HuH-7.5 (cell line): ENCODE measurements at places on chromosomes 16 and 17.

DNA sequence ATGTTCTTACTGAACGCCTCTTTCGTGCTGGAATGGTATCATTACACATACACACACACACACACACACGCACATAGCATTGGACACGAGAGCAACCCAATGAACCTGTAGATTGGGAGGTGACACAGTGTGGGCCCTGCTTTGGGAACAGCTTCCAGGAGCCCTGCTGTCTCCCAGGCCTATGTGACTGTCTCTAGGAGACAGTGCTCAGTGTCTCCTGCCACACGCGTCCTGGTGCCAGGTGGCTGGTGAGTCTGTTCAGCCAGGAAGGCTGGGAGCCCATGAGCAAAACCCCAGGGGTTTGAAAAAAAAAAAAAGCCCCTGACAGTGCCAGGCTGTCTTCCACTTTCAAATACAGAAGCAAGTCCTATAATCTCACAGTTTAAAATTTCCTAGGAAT lies 2.4 kb upstream of the SPOP start:
- no peak for DNase-seq

DNA sequence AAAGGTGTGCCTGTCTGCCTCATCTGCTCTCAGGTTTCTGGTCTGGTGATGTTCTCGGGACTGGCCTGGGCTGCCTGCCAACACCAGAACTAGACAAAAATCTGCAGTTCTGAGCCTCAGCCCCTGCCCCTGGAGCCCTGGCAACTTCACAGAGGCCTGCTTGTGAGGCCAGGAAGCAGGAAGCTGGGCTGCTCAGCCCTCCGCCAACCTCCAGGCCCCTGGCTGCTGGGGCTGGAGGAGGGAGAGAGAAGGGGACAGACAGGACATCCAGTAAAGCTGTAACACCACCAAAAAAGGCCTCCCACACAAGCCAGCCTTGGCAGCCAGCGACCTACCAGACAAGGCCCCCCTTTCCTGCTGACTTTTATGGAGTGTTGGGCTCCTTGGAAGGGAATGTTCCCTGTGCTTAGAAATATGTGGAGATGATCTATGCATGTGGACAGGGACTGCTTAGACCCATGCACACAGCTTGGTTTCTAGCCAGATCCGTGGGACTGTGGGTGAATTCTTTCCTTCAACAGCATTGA lies 157.6 kb downstream of the XYLT1 start:
- no peak for DNase-seq

DNA sequence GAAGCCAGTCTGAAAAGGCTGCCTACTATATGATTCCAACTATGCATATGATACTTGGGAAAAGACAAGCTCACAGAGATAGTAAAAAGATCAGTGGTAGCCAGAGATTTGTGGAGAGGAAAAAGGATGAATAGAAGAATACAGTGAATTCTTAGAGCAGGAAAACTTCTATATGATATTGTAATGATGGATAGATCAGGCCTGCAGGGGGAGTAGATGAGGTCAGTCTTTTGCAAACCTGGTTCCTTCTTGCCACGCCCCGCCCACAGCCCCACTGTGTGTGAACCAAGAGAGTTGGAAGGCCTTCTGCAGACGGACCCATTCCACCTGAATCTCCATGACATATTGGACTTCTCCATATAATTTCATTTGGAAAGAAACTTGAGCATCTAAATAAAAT lies 761 bp upstream of the CCL8 start:
- no peak for DNase-seq

- DNase-seq: no peak
Measured at GRCh38 chr16:55120408-55120807, 189.7 kb downstream of the IRX5 start.

DNA sequence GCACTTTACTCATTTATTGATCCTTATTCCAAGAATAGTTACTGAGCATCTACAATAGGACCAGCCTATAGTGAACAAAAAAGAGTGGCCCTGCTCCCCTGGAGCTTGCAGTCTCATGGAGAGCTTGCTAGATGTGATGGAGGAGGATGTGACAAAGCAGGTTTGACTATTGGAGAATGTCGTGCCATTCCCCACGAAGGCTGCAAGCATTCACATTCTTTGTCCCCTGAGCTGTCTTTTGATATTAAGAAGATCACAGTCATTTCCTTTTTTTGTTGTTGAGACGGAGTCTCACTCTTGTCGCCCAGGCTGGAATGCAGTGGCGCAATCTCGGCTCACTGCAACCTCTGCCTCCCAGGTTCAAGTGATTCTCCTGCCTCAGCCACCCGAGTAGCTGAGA lies 115.0 kb upstream of the ADAMTS18 start:
- no peak for DNase-seq

GRCh38 chr17:67364847-67365737 lies 1.3 kb downstream of the PSMD12 start:
- DNase-seq: no peak

DNA sequence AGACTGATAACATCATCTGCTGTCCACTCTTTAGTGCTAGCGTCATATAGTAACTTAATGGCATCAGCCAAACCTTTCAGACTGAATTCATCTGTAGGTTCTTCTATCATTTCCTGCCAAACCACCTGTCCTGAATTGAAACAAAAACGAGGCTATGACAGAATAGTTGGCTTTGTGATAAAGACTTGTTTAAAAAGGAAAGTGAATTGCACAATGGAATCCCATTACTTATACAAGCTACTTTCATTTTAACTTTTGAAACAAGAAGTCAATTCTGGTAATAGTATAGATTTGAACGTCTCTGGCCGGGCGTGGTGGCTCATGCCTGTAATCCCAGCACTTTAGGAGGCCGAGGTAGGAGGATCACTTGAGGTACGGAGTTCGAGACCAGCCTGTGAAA lies 18.2 kb downstream of the LASP1NB start:
- DNase-seq: no peak

GRCh38 chr17:66778531-66779236 lies 56.2 kb upstream of the CACNG5 start:
- no peak for DNase-seq

GRCh38 chr16:55480228-55480655 lies 1.2 kb downstream of the MMP2 start:
- no peak for DNase-seq

GRCh38 chr17:47914306-47914948 lies 18.4 kb downstream of the SP2 start:
- no peak for DNase-seq

GRCh38 chr17:47802341-47803022 lies 19.1 kb downstream of the OSBPL7 start:
- peak; percentile 83 for DNase-seq

GRCh38 chr17:81011951-81012350 lies 20.3 kb downstream of the CHMP6 start:
- DNase-seq: no peak

DNA sequence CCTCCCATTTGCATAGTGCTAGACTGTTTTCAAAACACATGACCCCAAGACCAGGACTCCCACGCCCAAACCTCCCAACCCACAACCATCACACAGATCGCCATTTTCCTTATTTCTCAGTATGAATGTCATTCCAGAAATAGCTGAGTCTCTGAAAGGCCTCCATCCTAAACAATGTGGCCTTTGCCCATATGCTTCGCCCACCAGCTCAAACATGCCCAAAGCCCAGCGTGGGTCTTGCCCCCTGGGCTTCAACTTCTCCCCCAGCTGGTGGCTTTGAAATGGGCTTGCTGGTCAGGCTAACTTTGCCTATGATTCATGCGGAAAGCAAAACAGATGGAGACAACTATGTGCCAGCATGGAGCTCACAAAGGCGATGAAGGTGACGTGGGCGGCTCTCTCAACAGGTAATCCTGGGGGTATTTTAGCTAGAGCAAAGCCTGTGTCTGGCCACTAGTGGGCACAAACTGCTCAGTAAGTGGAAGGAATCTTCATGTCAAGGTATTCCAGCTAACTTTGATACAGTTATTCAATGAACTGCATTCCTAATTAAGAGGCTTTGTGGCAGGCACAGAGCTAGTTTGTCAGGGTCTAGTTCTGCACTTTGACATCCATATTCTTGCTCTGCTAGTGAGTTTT lies 17.1 kb downstream of the PMP22 start:
- DNase-seq: no peak

GRCh38 chr17:37543637-37544052 lies 54.0 kb downstream of the DUSP14 start:
- no peak for DNase-seq

DNA sequence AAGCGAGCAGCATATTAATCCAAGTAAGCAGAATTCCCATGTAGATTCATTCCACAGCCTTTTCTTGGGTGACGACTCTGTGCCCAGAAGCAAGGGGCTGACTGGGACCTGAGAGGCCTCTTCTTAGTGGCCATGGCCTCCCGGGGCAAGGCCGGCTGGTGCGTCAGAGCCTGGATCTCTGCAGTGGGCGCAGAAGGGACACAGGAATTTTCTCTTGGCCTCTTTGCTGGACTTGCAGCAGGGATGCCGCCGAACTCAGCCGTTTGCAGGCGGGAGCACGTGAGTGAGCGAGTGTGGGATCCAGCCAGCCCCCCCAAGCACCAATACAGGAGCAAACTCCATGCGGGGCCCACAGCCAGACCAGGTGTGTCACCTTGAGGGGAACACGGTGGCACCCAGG lies 151.8 kb downstream of the RPTOR start:
- DNase-seq: no peak

- no peak for DNase-seq
Measured at GRCh38 chr17:80783971-80784370, 207.7 kb upstream of the CHMP6 start.

- DNase-seq: no peak
Measured at GRCh38 chr16:53960954-53961616, 257.1 kb downstream of the FTO start.

DNA sequence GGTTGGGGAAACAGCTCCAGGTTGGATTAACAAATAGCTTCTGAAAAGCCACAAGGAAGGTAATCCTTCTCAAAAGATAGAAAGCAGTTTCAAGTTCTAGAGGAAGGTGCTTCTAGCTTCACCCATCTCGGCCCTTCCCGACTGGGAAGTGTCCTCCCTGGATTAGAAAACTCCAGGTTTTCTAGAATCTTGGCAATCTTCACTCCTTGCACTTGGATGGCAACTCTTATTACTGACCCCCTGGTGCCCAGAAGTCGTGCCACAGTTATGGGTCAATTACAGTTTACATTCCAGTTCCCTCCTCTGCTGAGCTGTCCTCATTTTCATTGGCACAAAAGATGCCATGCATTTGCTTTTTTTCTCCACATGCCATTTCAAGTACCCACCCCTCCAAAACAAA lies 65.6 kb downstream of the SMG6 start:
- DNase-seq: no peak

GRCh38 chr17:18105027-18105426 lies 3.5 kb upstream of the MYO15A start:
- no peak for DNase-seq

DNA sequence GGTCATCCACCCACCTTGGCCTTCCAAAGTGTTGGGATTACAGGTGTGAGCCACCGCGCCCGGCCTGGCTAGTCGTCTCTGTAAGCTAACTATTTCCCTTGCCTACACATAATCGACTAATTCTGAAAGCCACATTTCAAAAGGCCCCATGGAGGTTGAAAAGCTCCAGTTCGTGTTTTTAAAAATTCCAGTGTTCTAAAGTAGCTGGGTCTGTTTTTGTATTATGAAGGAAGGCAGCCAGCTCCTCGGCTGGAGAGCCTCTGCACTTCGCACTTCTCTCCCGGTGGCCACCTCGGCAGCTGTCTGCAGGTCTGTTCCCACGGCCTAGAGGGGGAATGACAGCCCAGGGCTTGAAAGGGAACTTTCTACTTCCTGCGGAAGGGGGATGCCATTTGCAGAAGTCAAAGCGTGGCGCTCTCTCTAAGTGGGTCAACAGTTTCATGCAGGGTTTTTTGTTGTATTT lies 16.9 kb downstream of the HASPIN start:
- no peak for DNase-seq

DNA sequence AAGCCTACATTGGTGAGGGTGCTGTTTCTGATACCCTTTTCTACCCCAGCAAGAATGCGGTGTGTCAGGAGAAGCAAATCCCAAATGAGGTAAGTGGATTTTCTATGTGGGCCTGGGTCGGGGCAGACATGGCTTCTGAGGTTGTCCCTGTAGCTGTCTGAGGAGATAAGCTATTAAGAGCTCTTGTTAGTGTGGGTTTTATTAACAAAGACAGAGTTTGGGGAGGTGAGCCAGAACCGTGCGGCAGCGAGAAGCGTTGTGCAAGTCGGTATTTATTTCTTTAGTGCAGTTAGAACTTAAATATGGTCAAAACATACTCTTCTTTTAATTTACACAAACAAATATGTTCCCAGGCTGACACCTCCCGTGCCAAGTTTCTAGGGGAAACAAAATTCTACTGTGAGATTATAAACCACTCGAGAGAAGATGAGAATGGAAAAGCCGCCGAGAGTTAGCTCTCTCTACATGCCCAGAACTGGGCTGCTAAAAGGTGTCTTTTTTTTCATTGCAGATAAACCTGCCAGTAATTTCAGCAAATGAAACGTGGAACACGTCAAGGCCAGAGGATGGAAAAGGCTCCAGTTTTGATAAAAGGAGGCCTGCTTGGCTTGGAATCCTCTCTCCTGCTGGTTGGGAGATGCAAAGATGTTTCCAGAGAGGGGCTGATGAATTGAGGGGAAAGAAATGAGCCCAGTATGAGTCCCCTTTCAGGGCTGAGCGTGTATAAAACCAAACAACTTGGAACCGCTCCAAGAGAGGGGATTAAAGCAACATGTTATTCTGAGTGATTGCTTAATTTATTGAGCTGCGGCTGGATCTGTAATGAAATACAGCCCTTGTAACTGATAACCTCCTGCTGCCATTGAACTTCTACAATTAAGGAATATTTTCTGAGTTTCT lies 254.6 kb downstream of the MRTFB start:
- DNase-seq: no peak

DNA sequence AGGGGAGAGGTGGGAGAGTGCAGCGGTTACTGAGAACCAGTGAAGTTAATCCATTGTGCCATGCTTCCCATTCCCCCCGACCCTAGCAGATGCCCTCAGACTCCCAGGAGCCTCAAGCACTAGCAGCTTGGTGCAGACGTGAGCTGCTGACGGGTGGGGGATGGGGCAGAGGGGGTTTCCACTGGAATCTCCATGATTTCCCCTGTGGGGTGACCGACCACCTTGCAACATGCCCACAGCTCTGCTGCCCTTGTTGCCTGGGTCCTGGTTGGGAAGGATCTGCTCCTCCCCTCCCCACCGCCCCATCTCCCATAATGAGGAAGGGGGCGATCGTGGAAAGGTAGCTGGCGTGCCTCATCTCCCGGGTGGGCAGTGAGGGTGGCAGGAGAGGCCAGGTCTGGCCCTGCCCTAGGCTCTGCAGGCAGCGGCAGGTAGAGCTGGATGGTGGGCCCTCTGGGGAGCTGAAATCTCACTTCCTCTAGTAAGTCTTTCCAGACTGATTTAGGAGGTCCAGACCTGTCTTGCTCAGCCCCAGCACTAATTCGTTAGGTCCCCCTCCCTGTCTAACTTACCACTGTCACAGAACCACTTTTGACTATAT lies 9.6 kb downstream of the FLOT2 start:
- no peak for DNase-seq

GRCh38 chr16:5891296-5891695 lies 793.7 kb upstream of the EEF2KMT start:
- no peak for DNase-seq

DNA sequence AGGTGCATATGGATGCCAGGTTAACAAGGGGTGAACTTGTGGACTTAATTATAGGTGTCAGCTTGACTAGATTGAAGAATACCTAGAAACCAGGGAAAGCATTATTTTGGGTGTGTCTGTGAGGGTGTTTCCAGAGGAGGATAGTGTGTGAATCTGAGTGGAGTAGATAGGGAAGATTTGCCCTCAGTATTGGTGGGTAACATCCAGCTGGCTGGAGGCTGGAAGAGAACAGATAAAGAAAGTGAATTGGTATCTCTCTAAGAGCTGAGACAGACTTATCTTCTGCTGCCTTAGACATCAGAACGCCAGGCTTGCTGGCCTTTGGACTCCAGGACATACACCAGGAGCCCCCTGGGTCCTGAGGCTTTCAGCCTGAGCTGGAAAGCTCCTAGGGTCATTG lies 75.2 kb downstream of the CDRT15 start:
- no peak for DNase-seq

- no peak for DNase-seq
Measured at GRCh38 chr16:68458101-68458500, 9.8 kb upstream of the SMPD3 start.
